ENCODE measurements at places on chromosomes 12 and 14.

DNA sequence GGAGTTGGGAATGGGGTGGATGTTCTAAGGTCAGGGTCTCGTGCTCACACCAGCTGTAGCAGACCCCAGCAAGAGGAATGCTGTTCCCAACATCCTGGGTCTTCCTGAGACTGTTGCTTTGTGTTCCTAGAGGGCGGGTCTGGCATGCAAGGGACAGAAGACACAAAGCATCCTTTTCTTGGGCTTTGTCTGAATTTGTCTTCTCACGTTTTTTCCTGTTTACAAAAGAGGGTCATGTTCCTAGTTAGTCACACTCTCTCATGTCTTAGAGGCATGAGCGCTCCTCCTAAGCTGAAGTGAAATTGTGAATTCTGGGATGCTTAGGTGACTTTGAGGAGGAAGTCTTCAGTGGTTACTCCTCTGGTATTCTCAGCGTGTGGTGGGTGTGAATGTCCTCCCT is 9.6 kb upstream of the TAMALIN start:
- no peak for DNase-seq

DNA sequence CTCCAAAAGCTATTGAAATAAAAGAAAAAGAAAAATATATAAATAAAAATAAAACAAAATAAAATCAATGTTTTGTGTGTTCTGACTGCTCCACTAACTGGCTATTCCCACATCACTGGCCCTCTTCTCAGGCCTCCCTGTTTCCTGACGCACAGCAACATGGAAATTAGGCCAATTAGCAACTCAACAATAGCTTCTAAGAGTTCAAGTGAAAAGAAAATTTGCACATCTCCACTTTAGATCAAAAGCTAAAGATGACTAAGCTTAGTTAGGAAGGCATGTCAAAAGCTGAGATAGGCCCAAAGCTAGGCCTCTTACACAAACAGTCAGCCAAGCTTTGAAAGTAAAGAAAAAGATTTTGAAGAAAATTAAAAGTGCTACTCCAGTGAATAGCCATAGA is 200.8 kb downstream of the DUSP6 start:
- DNase-seq: no peak

- no peak for DNase-seq
Measured at GRCh38 chr12:80636832-80637231, 70.6 kb upstream of the MYF6 start.

DNA sequence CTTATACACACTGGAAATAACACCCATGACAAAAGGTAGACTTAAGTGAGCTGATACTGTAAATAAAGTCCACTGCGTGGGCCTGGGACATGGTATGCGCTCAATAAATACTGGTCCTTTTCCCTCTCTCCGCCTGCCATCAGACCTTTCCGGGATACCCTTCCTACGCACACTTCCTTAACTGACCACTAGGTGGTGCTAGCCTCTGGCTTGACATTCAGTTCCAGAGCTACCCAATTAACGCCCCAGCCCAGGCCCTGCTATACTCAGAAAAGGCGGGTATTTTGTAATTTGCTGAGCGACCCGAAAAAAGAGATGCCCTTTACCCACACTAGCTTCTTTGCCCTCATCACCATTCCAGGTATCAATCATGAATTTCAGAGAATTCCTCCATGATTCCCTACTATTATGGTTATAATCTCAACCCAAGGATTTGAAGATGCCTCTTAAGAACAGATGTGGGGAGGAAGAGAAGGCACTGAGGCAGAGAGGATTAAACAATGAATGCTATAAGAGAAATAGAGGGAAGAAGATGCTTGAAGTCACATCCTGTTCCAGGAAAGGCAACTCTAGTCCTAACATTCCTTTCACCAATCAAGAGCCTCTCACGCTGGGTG is 3.9 kb upstream of the LRP1 start:
- DNase-seq: no peak

All from GOT3 (cell line).